Dermis blood vessel endothelial cell (primary cell): ENCODE measurements at places on chromosomes 12 and 14.

GRCh38 chr14:79576424-79576823 lies 634.9 kb downstream of the DIO2 start:
- DNase-seq, result no peak

- no peak for DNase-seq
Observed at GRCh38 chr14:67429510-67430205, 17.7 kb upstream of the PLEK2 start.

- DNase-seq, result no peak
Observed at GRCh38 chr12:107368586-107368985, 275.2 kb upstream of the CRY1 start.

GRCh38 chr14:34538871-34539406 lies 562 bp downstream of the EAPP start:
- no peak for DNase-seq

DNA sequence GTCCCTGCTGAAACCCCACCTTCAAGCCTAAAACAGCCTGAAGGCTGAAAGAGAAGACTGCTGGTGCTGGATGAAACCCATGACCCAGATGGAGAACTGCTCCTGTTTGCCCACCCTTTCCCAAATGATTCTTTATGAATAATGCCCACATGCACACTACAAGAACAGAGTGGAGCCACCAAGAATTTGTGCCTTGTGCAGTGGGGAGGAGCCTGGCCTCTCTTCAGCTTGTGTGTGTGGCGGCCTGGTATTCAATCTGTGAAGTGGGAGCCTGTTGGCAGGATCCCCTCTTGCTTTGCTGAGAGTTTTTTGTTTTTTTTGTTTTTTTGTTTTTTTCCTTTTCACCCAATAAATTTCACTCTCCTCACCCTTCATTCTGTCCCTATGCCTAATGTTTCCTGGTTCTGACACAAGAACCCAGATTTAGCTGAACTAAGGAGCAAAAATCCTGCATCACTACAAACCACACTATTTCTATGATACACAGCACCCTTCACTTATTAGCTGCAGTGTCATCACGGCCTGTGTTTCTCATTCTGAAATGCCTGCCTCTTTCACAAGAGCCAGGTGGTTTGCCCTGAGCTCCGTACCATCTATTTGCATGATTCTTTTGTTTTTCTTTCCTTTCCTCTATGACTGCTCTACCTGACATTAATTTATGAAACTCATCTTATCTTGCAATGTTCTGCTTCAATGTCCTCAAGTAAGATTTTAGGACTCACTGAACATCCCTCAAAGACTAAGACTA lies 585.5 kb upstream of the ATXN7L3B start:
- no peak for DNase-seq

DNA sequence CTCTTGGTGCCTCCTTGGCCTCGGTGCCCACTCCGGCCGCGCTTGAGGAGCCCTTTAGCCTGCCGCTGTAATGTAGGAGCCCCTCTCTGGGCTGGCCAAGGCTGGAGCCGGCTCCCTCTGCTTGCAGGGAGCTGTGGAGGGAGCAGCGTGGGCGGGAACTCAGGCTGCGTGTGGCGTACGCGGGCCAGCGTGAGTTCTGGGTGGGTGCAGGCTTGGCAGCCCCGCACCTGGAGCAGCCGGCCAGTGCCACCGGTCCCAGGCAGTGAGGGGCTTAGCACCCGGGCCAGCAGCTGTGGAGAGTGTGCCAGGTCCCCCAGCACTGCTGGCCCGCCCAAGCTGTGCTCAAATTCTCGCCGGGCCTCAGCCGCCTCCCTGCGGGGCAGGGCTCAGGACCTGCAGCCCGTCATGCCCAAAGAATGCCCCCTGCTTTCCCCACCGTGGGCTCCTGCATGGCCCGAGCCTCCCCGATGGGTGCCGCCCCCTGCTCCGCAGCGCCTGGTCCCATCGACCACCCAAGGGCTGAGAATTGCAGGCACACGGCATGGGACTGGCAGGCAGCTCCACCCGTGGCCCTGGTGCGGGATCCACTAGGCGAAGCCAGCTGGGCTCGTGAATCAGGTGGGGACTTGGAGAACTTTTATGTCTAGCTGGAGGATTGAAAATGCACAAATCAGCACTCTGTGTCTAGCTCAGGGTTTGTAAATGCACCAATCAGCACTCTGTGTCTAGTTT lies 129.2 kb downstream of the PAWR start:
- DNase-seq, result no peak

- DNase-seq, result no peak
Observed at GRCh38 chr12:94261119-94261518, 112.7 kb downstream of the PLXNC1 start.

DNA sequence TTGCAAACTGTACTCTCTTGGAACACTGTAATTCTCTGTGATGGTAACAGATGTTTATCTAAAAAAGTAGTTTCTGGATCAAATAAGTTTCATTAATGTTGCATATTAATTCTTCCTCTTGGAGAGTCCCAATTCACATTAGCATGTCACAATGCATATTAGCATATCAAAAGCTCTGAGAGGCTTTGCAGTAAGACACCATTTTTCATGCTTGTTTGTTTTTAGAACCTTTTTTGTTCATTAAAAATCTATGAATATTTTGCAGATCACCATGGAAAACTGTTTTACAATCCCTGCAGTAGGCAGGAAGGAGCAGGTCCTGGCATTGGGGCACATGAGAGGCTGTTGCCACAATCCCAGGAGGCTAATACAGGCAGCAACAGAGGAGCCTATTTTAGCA lies 180.7 kb downstream of the KCNH5 start:
- no peak for DNase-seq

DNA sequence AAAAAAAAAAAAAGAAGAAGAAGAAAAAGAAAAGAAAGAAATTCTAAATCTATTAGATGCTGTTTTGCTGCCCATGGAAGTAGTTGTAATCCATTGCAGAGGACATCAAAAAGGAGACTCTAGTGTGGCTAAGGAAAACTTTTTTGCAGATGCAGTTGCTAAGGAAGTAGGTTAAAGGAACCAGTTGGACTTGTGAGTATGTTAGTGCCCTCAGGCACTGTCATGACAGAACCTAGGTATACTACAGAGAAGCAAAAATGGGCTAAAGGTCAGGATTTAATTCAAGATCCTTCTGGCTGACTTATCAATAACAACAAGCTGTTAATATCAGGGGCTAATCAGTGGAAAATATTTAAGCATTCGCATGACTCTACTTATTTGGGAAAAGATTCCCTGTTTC lies 1571.6 kb upstream of the FLRT2 start:
- no peak for DNase-seq
